ENCODE measurements at places on chromosomes 16 and 17.

DNA sequence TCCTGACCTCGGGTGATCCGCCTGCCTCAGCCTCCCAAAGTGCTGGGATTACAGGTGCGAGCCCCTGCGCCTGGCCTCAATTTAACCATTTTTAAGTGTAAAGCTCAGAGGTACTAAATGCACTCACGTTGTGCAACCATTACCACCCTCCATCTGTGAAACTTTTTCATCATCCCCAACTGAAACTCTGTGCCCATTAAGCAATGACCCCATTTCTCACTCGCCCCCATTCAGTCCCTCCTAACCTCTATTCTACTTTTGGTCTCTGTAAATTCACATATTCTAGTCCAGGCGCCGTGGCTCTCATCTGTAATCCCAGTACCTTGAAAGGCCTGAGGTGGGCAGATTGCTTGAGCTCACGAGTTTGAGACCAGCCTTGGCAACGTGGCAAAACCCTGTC is 8.3 kb upstream of the SPNS3 start:
- H3K27me3 ChIP-seq, result no peaks in the 10 kb centered on the region
- no peak for DNase-seq

DNA sequence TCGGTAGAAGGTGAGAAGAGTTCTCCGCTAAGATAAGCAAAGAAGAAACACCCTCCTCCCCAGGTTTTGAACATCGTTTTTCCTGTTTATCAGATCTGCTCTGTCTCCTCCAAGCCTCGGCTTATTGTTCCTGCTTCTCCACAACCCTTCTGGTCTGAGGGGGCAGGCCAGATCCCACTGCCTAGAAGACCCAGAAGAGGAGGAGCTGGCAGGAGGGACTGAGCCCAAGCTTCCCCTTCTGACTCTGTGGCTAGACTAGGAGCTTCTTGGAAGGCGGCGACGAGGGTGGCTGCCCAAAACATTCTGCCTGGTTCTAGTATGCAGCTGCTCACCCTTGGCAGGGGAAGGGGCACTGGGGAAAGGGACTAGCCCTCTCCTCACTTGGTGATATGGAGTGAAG is 5.2 kb upstream of the HOXB5 start:
- H3K27me3 ChIP-seq, result peaks cover 85% of the 10 kb centered on the region
- H3K4me3 ChIP-seq, result no peak overlapping the region
- no peak overlapping the region for H3K27ac ChIP-seq
- H3K36me3 ChIP-seq, result no peaks in the 10 kb centered on the region
- DNase-seq, result no peak
- peaks cover 51% of the 10 kb centered on the region for H3K4me1 ChIP-seq

GRCh38 chr16:67075331-67075730 is 34.4 kb upstream of the PHAF1 start:
- H3K27me3 ChIP-seq, result no peaks in the 10 kb centered on the region
- no peaks in the 10 kb centered on the region for H3K4me1 ChIP-seq
- DNase-seq, result no peak
- peaks cover 32% of the 10 kb centered on the region for H3K36me3 ChIP-seq
- H3K4me3 ChIP-seq, result no peak overlapping the region

- peaks cover 52% of the 10 kb centered on the region for H3K36me3 ChIP-seq
- no peak for DNase-seq
- H3K27me3 ChIP-seq, result no peaks in the 10 kb centered on the region
- H3K4me3 ChIP-seq, result no peak overlapping the region
- H3K4me1 ChIP-seq, result peaks cover 28% of the 10 kb centered on the region
These were observed 1.4 kb downstream of the OSBPL7 start for GRCh38 chr17:47820033-47820789.

DNA sequence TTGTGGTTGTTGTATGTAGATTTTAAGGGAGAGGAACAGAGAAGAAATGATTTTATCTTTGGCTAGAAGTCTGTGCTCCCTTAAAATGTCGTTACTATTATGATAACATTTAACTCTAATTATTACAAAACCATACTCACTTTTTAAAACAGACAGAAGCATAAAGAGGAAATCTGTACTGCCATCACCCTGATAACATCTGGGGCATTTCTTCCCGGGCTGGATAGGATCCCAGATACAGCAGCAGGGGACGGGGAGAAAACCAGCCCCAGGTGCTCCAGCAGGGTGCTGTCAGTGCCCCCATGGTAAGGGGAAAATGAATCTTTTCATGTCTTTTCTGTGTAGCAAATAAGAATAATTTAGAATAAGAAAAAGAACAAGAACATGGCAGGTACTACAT is 139.4 kb upstream of the IRX6 start:
- no peak overlapping the region for H3K27ac ChIP-seq
- DNase-seq, result no peak
- no peaks in the 10 kb centered on the region for H3K36me3 ChIP-seq
- no peaks in the 10 kb centered on the region for H3K4me1 ChIP-seq
- no peak overlapping the region for H3K4me3 ChIP-seq

DNA sequence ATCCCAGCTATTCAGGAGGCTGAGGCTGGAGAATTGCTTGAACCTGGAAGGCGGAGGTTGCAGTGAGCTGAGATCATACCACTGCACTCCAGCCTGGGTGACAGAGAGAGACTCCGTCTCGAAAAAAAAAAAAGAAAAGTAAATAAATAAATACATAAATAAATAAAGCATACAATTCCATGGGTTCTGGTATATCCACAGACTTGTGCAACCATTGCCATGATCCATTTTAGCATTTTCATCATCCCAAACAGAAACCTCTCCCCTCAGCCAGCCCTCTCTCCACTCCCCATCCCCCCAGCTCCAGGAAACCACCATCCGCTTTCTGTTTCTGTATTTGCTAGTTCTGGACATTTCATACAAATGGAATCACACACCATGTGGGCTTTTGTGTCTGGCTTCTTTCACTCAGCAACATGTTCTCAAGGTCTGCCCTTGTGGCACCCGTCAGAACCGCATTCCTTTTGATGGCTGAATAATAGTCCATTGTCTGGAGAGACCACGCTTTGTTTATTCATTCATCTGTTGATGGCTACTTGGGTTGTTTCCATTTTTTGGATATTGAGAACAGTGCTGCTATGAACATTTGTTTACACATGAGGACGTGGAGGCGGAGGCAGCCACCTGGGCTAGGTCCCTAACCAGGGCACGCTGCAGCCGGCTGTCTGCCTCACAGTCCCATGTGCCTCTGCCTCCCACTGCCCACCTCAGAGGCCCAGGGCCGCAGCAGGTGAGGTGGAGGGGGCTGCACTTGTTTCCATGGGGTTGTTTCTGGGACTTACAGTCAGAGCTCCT is 76.2 kb downstream of the NT5M start:
- DNase-seq, result no peak
- no peak overlapping the region for H3K27ac ChIP-seq
- H3K27me3 ChIP-seq, result no peaks in the 10 kb centered on the region
- H3K4me1 ChIP-seq, result no peaks in the 10 kb centered on the region
- no peaks in the 10 kb centered on the region for H3K36me3 ChIP-seq
- H3K4me3 ChIP-seq, result no peak overlapping the region

DNA sequence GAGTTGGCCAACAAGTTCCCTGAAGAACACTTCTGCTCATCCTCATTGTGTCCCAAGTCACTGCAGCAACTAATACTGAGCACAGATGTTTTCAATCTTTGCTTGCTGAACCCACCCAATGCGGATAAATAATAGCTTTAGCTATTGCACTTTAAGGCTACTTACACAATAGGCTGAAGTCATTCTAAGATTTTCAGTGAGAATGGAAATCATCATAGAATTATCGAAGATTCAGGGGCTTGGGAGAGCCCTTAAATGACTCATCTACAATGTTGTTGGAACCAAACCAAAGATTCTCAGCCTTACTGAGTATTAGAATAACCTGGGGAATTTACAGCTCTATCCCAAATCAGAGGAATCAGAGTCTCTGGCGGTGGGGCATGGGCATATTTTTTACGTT is 51.2 kb downstream of the SYCE1L start:
- H3K36me3 ChIP-seq, result no peaks in the 10 kb centered on the region
- H3K4me3 ChIP-seq, result no peak overlapping the region
- H3K4me1 ChIP-seq, result no peaks in the 10 kb centered on the region
- H3K27me3 ChIP-seq, result no peaks in the 10 kb centered on the region

DNA sequence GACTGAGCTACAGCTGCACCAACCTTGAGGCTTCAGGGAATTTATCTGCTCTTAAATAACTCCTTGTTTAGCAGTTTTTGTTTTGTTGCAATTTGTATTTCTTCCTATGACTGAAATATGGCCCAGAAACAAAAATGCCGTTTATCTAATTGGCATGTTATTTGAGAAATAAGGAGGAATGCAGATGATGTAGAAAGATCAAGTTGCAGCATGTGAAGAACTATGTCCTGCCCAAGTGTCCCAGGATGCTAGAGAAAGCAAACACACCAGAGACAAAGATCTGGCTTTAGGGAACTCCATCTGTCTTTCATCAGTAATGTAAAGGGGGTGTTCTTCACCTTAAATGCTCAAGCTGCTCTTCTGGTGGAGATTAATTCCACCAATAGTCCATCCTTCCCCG is 29.7 kb downstream of the USP31 start:
- no peak overlapping the region for H3K27ac ChIP-seq
- no peak for DNase-seq
- no peaks in the 10 kb centered on the region for H3K27me3 ChIP-seq
- H3K4me1 ChIP-seq, result no peaks in the 10 kb centered on the region

- no peak overlapping the region for H3K27ac ChIP-seq
- H3K27me3 ChIP-seq, result no peaks in the 10 kb centered on the region
- no peak for DNase-seq
These were observed 69.2 kb upstream of the DHX40 start for GRCh38 chr17:59496178-59496577.

- no peaks in the 10 kb centered on the region for H3K4me1 ChIP-seq
- H3K4me3 ChIP-seq, result no peak overlapping the region
- DNase-seq, result no peak
- no peak overlapping the region for H3K27ac ChIP-seq
These were observed 70.2 kb upstream of the GNAO1 start for GRCh38 chr16:56121156-56121500.

- no peaks in the 10 kb centered on the region for H3K27me3 ChIP-seq
- H3K4me3 ChIP-seq, result no peak overlapping the region
- no peaks in the 10 kb centered on the region for H3K36me3 ChIP-seq
- no peak for DNase-seq
These were observed 27.4 kb downstream of the BCO1 start for GRCh38 chr16:81265658-81266451.

DNA sequence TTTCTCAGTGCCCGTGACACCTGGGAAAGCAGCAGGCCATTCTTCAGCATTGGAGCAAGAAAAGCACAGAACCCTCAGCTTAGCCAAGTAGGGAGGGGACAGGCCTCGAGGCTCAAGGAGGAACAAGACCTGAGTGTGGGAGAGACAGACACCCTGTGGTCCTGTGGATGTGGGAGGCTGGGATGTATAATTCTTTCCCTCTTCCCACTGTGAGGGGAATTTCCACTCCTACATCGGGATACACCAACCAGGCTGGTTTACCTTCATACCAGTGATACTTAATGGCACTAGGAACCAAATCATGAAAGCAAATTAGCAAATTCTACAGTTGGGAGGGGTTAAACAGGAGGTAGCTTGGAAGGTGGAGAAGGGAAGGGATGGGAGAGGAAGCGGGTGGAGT is 41.7 kb downstream of the LYRM1 start:
- no peak overlapping the region for H3K27ac ChIP-seq
- peaks cover 6% of the 10 kb centered on the region for H3K4me1 ChIP-seq
- no peak for DNase-seq
- H3K4me3 ChIP-seq, result no peak overlapping the region
- H3K36me3 ChIP-seq, result no peaks in the 10 kb centered on the region
- H3K27me3 ChIP-seq, result no peaks in the 10 kb centered on the region

- no peak overlapping the region for H3K4me3 ChIP-seq
- no peaks in the 10 kb centered on the region for H3K27me3 ChIP-seq
- H3K36me3 ChIP-seq, result no peaks in the 10 kb centered on the region
- H3K4me1 ChIP-seq, result no peaks in the 10 kb centered on the region
- no peak overlapping the region for H3K27ac ChIP-seq
These were observed 18.8 kb downstream of the LRRC36 start for GRCh38 chr16:67345401-67345800.

GRCh38 chr16:69013991-69014390 is 91.5 kb upstream of the HAS3 start:
- H3K27ac ChIP-seq, result no peak overlapping the region
- H3K4me3 ChIP-seq, result no peak overlapping the region
- H3K36me3 ChIP-seq, result no peaks in the 10 kb centered on the region
- no peaks in the 10 kb centered on the region for H3K27me3 ChIP-seq
- no peak for DNase-seq

DNA sequence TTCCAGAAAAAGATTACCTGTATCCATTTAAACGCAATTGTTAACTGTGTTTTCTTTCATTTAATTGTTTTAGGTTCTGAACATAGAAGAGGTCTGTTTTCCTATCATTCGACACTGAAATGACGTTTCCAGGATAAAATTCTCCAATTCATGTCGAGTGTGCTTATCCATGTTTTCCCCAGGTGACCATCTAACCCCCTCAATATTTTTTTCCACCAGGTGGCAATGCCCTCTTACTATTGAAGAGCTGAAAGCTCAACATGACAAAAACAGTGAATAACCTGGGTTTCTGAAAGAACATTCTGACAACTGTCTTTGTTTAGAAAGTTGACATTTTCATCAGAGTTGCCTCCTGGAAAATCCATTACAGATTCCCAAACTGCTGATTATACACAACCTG is 948.7 kb downstream of the KCNJ2 start:
- no peak for DNase-seq
- no peak overlapping the region for H3K27ac ChIP-seq
- no peaks in the 10 kb centered on the region for H3K27me3 ChIP-seq
- H3K4me3 ChIP-seq, result no peak overlapping the region
- H3K4me1 ChIP-seq, result no peaks in the 10 kb centered on the region

- no peak overlapping the region for H3K4me3 ChIP-seq
- H3K36me3 ChIP-seq, result peaks cover 5% of the 10 kb centered on the region
- peaks cover 39% of the 10 kb centered on the region for H3K4me1 ChIP-seq
- H3K27ac ChIP-seq, result peak overlapping the region; percentile 49
These were observed 4.2 kb downstream of the SOCS1 start for GRCh38 chr16:11251525-11252481.

GRCh38 chr16:29743475-29743826 is 2.3 kb downstream of the C16orf54 start:
- peaks cover 86% of the 10 kb centered on the region for H3K4me1 ChIP-seq
- no peak for DNase-seq
- H3K4me3 ChIP-seq, result peak overlapping the region; percentile 100
